ENCODE measurements at places on chromosomes 7 and 10.

DNA sequence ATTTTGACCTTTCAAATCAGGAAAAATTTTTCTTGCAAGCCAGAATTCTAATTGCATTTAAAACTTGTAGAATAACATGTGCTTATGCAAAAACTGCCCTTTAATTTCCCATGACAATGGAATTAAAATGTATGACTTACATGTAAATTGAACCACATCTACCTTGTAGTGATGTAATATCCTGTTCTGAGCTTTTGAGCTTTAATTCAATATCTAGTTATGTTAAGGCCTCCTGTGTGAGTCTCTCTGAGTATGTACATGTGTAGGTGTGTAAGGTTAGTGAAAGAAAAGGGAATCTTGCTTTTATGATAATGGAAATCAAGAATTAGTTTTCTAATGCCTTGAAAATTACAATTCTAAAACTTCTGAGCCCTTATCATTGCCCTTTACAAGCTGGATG is 344.8 kb upstream of the AKR1E2 start:
- DNase-seq, result no peak

DNA sequence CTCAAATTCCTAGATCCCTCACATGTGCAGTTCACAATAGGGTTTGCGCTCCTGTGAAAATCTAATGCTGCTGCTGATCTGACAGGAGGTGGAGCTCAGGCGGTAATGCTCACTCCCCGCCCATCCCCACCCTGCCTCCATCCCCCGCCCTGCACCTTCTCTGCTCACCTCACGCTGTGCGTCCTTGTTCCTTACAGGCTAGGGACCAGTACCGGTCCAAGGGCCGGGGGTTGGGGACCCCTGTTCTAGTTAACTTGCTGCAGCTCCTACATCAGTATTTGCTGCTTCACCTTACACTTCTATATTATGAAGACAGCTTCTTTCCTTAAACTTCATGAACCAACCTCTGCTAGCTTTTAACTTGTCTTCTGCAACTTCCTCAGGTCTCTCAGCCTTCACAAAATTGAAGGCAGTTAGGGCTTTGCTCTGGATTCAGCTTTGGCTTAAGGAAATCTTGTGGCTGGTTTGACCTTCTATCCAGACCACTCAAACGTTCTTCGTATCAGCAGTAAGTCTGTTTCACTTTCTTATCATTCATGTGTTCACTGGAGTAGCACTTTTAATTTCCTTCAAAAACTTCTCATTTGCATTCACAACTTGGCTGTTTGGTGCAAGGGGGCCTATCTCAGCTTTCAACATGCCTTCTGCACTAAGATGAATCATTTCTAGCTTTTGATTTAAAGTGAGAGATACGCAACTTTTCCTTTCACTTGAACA is 1.7 kb upstream of the TNKS2 start:
- DNase-seq, result peak; percentile 44

DNA sequence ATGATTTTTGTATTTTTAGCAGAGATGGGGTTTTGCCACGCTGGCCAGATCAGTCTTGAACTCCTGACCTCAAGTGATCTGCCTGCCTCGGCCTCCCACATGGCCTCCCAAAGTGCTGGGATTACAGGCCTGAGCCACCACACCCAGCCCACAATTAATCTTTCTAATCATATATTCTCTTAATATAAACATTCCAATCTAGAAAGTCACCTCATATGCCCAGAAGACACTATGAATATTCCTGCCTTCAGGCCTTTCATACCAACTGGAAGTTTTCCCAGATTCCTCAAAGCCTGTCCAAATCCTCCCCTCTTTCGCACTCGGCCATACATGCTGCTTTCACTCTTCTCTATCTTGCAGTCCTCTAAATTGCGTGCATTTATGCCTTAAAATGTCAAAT is 32.6 kb downstream of the PDZD8 start:
- peak; percentile 62 for DNase-seq

DNA sequence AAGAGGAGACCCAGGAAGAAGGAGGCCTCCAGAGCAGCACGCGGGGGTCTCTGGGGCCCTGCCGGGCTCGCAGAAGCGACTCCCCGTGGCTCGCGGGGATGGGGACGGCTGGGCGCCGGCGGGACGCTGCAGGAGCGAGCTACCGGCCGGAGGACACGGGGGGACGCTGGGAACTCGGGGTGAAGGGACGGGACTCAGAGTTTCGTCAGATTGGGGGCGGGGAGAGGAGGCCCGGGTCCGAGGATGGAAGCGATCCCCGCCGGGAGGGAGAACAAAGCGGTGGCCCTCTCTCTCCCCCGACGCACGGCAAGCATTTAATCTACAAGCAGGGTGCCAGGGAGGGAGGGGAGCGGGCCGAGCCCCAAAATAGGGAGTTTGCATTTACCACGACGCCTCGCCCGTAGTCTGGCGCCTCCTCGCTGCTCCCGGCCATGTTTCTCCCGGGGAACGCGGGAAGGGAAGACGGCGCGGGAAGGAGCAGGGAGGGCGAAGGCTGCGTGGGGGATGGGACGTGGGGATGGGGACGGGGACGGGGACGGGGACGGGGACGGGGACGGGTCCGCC is at the start of gene PRTFDC1:
TSS of gene PRTFDC1 (minus strand) at position 464 of the 564 bp plus-strand sequence. CDS start at position 433, 31 bp downstream.
- DNase-seq, result peak; percentile 27

GRCh38 chr7:95238252-95238943 is 85.9 kb downstream of the PON1 start:
- DNase-seq, result no peak

DNA sequence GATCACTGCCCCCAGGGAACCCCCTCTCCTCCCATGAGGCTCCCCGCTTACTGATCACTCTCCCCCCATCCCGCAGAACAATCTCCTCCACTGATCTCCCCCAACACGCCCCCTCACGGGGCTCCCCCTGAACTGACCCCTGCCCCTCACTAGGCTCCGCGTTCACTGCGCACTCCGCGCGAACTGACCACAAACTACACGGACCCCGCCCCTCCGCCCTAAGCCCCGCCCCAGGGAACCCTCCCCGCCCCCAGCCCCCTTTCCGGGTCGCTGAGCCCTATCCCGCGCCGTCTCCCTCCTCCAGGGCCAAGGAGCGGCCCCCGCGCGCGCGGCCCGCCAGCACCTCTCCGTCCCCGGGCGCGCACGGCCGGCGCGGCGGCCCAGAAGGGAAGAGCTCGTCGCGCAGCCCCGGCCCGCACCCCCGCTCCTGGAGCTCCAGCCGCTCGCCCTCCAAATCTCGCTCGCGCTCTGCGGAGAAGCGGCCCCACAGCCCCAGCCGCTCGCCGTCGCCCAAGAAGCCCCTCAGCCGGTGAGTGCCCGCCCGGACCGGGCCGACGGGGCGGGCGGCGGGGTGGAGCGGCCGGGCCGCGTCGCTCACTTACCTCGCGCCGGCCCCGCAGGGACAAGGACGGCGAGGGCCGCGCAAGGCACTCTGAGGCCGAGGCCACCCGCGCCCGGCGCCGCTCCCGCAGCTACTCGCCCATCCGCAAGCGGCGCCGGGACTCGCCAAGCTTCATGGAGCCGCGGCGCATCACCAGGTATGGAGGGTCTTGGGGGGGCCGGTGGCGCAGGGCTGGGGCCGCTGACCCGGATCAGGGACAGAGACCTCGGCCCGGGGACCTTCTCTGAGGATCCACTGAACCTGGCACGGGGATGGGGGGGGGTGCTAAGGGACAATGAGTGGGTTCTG is 19.9 kb upstream of the HSPB1 start:
- DNase-seq, result no peak

DNA sequence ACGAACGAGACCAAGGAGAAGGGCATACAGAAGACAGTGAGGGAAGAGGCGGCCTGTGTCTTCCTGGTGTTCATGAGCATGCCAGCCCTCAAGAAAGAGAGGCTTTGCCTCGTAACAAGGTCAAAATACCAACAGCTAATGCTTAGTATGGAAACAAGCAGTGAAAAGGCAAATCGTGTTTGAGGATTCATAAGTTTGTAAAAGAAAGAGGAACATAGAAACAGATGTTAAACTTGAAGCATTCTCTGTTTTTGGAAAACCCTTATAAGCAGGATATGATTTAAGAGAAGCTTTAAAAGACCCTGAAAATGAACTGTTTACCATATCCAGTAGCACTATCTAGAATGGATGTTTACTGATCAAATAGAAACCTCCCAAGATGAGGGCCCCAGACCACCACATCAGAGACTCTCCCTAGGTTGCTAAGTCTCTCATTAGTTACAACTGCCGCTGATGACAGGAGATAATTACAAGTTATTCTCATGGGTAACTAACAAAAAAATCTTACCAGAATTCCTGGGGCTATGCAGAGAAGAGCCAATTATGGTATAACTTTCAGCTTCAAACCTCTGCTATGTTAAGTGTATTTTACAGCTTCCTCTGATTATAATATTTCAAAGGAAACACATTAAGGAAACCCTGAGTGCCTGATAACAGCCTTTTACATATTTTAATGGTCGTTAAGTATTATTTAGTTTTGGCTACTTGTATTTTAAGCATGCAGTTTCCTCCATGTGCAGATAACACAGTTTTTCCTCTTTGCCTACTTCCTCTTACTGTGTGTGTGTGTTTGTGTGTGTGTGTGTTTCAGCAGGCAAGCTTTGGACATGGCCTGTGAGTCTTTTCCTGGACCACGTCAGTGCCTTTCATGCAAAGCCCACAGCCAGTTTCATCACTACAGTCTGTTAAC is 17.9 kb downstream of the JCAD start:
- DNase-seq, result no peak

DNA sequence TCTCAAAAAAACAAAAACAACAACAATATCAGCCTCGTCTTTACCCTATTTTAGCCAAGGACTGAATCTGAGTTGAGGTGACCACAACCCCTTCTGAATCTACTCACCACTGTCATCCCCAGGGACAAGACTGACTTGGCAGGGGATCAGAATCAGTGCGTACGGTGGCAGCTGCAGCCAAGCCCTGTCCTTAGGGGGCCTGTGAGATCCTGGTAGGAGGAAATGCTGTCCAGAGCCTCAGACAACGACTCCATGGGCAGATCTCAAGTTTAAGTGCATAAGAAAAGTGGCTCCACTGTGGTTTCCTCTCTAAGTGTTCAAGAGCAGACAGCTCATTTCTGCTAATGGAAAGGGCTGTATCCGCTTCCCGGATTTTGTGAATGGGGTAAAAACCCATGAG is 22.4 kb upstream of the CYTH3 start:
- no peak for DNase-seq

DNA sequence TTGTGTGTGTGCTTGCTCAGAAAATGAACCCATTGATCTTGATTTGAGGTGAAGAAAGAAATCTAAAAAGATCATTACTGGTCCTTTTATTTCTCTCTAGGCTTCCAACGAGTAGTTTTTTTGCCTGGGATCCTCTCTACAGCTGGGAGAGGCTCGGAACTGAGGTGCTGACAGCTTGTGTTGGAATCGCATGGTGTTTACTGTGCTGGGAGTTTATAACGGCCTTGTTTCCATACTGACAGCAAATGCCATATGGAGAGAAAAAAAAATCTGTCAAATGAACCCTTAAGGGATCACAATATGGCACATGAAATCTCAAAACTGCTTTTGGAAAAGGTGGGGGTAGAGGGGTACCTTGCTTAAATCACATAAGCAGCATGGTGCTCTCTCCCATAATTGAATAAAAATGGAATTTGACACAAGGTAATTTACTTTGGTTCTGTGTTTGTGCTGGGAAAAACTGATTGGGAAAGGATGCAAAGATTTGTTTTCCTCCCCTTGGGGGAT is 165.0 kb downstream of the RGS10 start:
- DNase-seq, result no peak

- DNase-seq, result no peak
Measured at GRCh38 chr10:78510566-78511323, 477.1 kb downstream of the RPS24 start.
